Adipocyte (in vitro differentiated cells): ENCODE measurements at places on chromosomes 6 and 20.
A peak's percentile ranks its signal among the peaks of the same experiment; 100 is the strongest.

GRCh38 chr6:87504441-87504840, 31.7 kb downstream of the SLC35A1 start:
- no peak for DNase-seq

DNA sequence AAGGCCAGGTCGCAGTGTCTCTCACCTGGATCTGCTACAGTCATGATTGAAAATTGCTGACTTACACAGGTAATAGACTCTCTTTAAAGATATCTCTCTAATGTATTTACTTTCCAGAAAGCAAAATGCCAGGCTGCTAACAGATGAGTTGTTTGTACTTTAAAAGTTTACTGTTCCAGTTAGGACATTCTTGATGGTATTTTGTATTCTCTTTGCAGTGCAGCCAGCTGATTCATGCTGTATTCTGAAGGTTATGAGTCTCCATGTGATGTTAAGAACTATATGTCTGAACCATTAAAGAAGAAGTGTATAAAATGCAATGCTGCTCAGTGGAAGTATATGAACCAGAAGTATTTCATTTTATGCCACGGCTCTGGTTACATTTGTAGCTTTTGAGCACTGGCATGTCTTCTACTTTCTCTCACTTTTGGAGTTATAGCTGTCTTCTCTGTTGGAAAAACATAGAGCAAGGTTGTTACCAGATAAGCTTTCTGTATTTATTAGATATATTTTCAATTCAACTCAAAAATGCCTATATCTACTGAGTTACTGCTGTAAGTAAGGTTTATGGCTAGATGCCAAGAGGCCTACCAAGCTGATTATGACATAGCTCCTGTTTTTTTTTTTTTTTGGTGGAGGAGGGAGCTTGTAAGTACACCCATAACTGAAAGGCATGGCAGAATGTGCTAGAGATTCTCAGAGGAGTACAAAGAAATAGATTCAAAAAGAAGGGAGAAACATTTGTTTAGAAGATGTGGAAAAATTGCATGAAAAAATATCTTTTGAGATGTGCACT, 130.5 kb upstream of the MAN1A1 start:
- DNase-seq, result peak; percentile 78

GRCh38 chr6:76671751-76672150, 599.3 kb upstream of the IMPG1 start:
- no peak for DNase-seq

- no peak for DNase-seq
Measured at GRCh38 chr20:20235681-20236080, 132.2 kb upstream of the INSM1 start.

DNA sequence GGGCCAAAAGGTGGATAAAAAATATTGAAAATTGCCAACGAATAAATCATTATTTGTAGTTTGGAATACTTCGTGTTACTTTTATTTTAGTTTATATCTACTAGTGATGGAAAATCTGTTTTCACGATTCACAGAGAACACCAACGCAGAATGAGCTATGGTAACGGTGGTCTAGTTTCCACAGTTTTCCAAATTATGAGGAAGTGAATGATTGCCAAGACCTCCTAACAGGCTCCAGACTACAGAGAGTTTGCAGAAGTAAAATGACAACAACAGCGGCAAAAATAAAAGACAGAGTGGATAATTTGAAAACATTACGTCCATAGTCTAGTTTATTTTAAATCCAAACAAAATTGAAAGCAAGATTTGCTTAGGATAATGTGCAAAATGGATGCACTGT, 57.0 kb upstream of the AIG1 start:
- DNase-seq, result no peak

- DNase-seq, result no peak
Measured at GRCh38 chr20:16490696-16491095, 82.6 kb downstream of the KIF16B start.

DNA sequence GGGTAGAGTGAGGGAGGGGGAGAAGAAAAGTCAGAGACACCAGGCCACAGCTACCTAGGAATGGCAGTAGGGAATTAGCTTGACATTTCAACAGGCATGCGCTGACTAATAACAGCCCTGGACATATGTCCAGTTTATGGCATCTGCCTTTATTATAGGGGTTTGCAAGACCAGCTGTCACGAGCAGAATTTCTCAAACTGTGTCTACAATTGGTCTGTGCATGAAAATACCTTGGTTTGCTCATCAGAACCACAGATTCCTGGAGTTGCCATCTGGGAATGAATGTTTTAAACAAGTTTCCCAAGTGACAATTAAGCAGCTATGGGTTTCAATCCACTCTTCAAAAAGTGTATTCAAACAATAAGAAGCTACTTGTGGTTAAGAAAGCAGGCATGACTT, 110.3 kb upstream of the ENPP5 start:
- DNase-seq, result no peak

GRCh38 chr6:42078386-42078785, 28.1 kb downstream of the TAF8 start:
- DNase-seq, result no peak
